Left lobe of liver (tissue), 2 donors: ENCODE measurements at places on chromosomes 4 and X. TPM values are rescaled to one million over a fixed set of nuclear protein-coding genes. Genes with fewer than 3 reads are reported as not detected.

GRCh38 chr4:32148111-32148666 is 1428.0 kb downstream of the PCDH7 start:
- DNase-seq: no peak

EXOC1L gene
- total RNA-seq: not detected

CFP gene
- 13.8 TPM for total RNA-seq

AADAT gene
- total RNA-seq: 19.0 TPM
